ENCODE measurements at places on chromosomes 1 and 21.
A peak's percentile ranks its signal among the peaks of the same experiment; 100 is the strongest.

DNA sequence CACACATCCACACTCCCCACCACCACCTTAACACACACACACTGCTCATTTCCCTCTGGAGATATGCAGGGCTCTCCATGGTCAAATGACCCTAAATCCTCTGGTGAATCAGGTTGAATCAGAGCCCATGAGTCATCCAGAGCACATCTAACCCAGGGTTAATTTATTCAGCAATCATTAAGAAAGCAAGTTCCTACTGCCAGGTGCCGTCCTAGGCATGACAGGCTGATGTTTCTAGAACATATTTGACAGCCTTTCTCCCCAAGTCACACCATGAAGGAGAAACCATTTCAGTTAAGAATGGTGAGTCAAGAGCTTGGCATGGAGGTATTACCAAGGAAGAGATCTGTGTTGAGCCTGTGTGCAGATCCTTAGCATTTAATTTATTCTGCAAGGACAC is 194.3 kb upstream of the CAMK1G start:
- DNase-seq = peak; percentile 49

- DNase-seq = no peak
Measured at GRCh38 chr1:6075748-6076147, 30.1 kb downstream of the KCNAB2 start.

GRCh38 chr1:87549738-87550137 is 221.1 kb downstream of the LMO4 start:
- DNase-seq = no peak

DNA sequence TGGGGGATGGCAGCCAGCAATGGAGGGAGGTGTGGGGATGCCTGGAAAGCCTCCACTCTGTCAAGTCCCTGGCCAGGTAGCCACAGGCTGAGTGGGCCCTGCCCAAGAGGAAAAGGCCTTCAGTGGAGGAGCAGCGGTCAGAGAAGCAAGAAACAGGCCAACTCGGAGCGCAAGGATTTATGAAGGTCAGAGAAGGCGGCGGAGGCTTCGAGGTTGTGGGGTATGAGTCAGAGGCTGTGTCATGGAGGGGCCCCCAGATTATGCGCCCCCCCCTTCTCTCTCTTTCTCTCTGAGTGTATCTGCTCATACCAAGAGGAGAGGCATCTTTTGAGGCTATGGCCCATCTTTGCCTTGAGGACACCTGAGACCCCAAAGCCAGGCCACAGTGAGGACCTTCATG is 99.5 kb downstream of the CASZ1 start:
- no peak for DNase-seq

DNA sequence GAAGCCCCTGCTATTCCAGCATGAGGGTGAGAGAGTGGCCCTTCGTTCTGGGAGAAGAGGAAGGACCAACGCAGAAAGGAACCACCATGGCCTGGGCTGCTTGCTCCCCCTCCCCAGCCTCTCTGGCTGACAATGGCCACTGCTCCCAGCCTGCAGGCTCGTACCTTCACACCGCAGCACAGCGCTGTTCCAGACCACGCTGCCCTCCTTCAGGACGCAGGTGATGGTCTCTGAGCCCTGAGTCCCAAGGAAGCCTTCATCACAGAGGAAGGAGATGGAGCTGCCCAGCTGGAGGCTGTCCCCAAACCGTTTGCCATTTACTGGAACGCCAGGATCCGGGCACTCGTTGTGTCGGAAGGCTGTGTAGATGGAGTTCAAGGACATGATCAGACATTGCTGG is 124.9 kb upstream of the HMGB4 start:
- DNase-seq = no peak

DNA sequence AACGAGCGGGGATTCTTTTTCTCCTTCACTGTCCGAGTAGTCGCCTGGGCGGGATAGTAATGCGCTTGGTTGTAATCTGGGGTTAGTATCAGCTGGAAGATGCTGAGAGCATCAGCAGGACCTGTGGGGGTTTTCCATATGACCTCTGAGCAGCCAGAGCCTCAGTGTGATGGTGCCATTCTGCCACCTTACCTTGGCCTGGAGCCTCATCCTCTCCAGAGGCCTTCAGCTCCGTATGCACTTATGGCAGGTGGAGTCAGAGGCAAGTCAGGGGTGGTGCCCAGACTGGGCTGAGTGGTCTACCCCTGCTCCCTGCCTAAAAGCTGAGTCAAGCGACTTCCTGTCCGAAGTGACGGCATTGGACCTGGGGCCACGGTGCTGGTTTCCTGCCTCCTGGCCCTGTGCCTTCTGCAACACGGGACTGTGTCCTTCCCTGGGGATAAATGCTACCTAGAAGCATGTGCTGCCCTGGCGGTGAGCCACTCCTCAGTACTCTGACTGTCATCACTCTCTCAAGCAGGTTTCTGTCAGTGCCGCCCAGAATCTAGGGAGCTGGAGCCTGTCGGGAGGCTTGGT is 24.7 kb downstream of the TENT5C start:
- no peak for DNase-seq

- DNase-seq = no peak
Measured at GRCh38 chr1:12754738-12755137, 8.7 kb downstream of the CFAP107 start.

- no peak for DNase-seq
Measured at GRCh38 chr1:8659593-8659992, 157.8 kb downstream of the RERE start.

DNA sequence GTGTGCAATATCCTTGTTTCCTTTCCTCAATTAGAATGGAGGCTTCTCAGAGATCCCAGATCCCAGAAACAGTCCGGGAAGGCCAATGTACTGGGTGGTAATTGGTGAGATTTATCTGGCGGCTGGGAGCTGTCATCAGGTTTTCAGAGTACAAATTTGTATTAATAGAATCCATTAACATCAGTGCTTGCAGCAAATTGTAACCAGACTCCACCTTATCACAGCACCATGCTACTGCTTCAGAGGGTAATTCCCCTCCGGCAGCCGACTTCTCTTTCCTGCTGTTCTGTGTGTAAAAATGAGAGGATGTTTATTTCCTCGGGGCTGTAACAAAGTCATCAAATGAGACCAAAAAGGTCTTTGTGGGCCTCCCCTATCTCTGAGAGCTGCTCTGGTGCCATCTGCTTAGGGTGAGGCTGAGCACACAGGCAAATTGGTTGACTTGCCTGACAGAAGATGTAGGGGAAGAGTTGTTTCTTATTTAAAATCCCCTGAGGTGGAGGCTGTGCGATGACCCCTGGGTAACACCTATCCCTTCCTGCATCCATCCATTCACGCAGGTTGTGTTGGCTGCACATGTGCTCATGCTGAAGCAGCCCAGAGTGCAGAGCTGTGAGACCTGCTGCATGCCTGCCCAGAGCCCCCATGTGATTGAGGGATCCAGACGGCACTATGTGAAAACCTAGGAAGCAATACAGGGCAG is 19.2 kb downstream of the NFASC start:
- no peak for DNase-seq

GRCh38 chr1:50923564-50923963 is 36.5 kb downstream of the FAF1 start:
- no peak for DNase-seq

GRCh38 chr1:12573015-12573825 is 44.8 kb downstream of the DHRS3 start:
- no peak for DNase-seq

DNA sequence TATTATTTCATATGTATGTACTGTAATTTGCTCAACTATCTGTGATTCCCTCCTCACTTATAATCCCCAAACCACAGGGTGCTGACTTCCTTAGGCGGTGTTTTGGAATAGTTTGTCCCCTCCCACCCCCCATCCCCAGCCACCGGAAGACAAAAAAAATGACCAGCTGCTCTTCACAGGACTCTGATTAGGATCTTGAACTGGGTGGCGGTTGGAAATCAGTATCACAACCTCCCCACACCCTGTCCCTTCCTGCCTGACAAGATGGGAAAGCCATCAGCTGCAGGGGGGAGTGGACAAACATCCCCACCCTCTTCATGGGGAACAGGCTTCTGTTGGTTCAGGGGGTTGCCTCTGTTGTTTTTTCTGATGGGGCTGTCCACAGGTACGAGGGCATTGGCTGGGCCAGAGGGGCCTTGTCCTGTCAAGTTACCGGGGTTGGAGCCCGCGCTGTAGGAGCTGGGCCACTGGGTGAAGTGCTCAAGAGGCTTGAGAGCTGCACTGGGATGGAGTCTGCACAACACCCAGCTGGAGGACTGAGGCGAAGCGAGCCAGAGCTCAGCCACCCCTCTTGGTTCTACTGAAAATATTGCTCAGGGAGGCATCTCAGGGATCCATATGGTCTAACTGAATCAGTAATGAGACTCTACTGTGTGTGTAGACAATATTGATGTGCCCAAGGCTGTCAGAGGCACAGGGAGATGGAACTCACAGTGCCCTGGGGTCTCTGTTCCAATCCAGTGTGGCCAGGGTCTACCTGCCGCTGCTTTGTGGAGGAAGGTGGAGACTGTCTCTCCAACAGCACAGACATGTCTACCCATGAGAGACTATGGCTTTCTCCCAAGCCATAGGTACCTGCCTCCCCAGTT is 28.2 kb downstream of the NAV1 start:
- no peak for DNase-seq

Data from HFF-Myc (cell line).